CD8-positive, alpha-beta memory T cell (primary cell): ENCODE measurements at places on chromosomes 7 and 10.

- no peaks in the 10 kb centered on the region for H3K27me3 ChIP-seq
- DNase-seq, result no peak
- H3K4me1 ChIP-seq, result no peaks in the 10 kb centered on the region
- H3K4me3 ChIP-seq, result no peak overlapping the region
These were observed 114.8 kb upstream of the ARID5B start for GRCh38 chr10:61786728-61787127.

- no peak overlapping the region for H3K27ac ChIP-seq
- no peak for DNase-seq
These were observed 919.8 kb upstream of the C7orf33 start for GRCh38 chr7:147670759-147671158.

- H3K4me3 ChIP-seq, result no peak overlapping the region
- H3K27ac ChIP-seq, result no peak overlapping the region
- no peaks in the 10 kb centered on the region for H3K27me3 ChIP-seq
- no peaks in the 10 kb centered on the region for H3K36me3 ChIP-seq
- no peak for DNase-seq
These were observed 63.1 kb downstream of the TNS3 start for GRCh38 chr7:47518827-47519226.

DNA sequence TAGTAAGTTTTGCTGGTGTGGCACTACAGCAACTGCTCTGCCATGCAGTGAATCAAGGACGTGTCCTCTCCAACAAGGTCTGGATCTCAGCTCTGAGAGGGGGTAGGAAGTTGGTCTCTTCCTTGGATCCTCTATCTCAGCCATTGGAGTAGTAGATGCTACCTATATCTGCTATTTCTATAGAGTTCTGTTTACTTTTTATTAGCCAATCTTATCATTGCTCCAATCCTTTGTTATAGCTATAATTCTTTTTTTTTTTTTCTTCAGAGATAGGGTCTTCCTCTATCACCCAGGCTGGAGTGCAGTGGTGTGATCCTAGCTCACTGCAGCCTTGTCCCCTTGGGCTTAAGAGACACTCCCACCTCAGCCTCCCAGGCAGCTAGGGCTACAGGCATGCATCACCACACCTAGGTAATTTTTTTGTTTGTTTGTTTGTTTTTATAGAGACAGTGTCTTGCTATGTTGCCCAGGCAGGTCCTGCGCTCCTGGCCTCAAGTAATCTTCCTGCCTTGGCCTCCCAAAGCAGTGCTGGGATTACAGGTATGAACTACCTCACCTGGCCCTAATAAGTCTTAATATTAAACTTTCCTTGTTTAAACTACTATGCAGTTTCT lies 155.2 kb upstream of the ASAH2 start:
- DNase-seq, result no peak
- peaks cover 8% of the 10 kb centered on the region for H3K36me3 ChIP-seq
- H3K4me1 ChIP-seq, result peaks cover 2% of the 10 kb centered on the region
- H3K27me3 ChIP-seq, result no peaks in the 10 kb centered on the region
- no peak overlapping the region for H3K27ac ChIP-seq

DNA sequence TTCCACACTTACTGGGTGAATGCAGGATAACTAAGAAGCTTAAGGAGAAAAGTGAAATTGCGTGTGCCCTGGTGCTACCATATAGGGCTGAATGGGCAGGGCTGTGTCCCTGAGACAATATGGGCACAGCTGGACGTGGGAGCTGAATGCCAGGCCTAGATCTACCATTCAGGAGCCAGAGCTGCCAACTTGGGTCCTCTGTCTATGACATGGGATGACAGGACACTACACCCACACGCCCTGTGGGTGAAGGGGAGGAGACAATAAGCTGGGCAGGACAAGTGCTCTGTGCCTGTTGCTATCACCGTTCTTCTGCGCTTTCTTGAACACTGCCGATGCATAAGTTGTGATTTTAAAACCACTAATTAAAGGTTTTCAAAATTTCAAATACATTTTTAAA lies 293.9 kb downstream of the TNS3 start:
- no peaks in the 10 kb centered on the region for H3K27me3 ChIP-seq
- H3K4me3 ChIP-seq, result no peak overlapping the region
- H3K27ac ChIP-seq, result no peak overlapping the region
- no peak for DNase-seq

DNA sequence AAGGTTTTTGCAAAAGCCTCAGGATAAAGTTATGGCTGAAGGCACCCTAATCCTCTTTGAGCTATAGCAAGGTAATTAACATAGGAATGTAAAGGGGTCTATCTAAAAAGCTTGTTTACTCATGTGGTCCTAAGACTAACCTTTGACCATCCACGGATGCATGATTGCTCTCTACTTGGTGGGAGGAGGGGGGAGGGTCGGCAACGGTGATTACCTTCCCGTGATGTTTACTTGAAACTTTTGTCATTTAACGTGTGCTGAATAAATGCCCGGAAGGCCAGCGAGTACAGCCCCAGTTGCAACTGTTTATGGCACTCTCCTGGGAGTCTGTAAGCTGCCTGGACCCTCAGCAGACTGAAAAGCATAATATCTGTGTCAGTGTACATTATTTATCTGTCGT lies 78.9 kb upstream of the GPR22 start:
- H3K36me3 ChIP-seq, result no peaks in the 10 kb centered on the region
- H3K4me3 ChIP-seq, result no peak overlapping the region
- H3K27me3 ChIP-seq, result no peaks in the 10 kb centered on the region
- no peak for DNase-seq
- no peaks in the 10 kb centered on the region for H3K4me1 ChIP-seq
- no peak overlapping the region for H3K27ac ChIP-seq

GRCh38 chr10:29517352-29517923 lies 117.3 kb downstream of the SVIL start:
- no peak for DNase-seq
- H3K27ac ChIP-seq, result no peak overlapping the region
- H3K27me3 ChIP-seq, result no peaks in the 10 kb centered on the region

DNA sequence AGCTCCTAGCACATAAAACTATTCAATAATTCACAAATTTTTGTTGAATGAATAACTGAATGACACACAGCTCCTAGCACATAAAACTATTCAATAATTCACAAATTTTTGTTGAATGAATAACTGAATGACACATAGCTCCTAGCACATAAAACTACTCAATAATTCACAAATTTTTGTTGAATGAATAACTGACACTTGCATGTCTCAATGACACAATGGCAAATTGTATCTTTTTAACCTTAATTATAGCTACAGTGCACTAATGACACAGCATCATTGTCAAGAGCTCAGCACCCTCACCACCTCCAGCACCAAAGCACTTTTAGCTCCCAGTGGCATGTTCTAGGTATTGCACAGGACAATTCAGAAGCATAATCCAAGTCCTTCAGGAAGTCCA lies 131.6 kb downstream of the PDE1C start:
- H3K27me3 ChIP-seq, result no peaks in the 10 kb centered on the region
- DNase-seq, result no peak
- H3K36me3 ChIP-seq, result no peaks in the 10 kb centered on the region
- H3K27ac ChIP-seq, result no peak overlapping the region

GRCh38 chr10:79299397-79300241 lies 47.6 kb upstream of the PPIF start:
- H3K4me1 ChIP-seq, result no peaks in the 10 kb centered on the region
- H3K4me3 ChIP-seq, result no peak overlapping the region
- H3K36me3 ChIP-seq, result peaks cover 11% of the 10 kb centered on the region
- H3K27me3 ChIP-seq, result no peaks in the 10 kb centered on the region

- no peaks in the 10 kb centered on the region for H3K27me3 ChIP-seq
- H3K4me3 ChIP-seq, result no peak overlapping the region
- H3K27ac ChIP-seq, result no peak overlapping the region
These were observed 71.5 kb downstream of the GPR85 start for GRCh38 chr7:113015034-113015645.
